Mesenchymal stem cell (in vitro differentiated cells and primary cell): ENCODE measurements at places on chromosomes 6 and 20.

GRCh38 chr20:43066125-43066524 lies 123.6 kb downstream of the PTPRT start:
- DNase-seq, result no peak

- peak; percentile 26 for DNase-seq
Observed at GRCh38 chr6:107110200-107110599, 5.1 kb downstream of the BEND3 start.

DNA sequence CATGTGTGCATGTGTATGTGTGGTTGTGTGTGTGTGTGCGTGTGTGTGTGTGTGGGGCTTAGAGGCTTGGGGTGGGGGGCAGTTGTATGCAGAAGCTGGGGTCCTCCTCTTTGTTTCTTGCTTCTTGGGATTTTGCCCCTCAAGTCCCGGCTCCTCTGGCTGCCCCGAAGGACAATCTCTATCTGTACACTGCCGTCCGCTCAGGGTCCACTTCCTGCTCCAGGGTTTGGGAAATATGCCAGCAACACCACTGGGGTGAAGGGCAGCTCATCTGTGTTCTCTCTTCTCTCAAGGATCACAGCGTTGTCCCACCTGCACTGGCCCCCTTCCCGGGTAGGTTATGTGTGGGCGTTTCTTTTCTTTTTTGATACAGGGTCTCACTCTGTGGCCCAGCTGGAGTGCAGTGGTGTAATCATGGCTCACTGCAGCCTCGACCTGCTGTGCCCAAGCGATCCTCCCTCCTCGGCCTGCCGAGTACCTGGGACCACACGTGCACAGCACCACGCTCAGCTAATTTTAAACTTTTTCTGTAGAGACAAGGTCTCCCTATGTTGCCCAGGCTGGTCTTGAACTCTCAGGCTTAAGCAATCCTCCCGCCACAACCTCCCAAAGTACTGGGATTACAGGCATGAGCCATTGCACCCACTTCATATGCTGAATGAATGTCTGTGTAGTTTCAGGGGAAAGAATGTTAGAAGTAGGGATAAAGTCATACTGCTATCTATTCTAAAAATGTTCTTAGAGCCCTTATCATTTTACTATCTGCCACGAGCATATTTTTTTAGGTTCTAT lies 25.7 kb downstream of the SLC2A4RG start:
- no peak for DNase-seq

GRCh38 chr6:168261234-168261633 lies 58.3 kb downstream of the DACT2 start:
- no peak for DNase-seq

DNA sequence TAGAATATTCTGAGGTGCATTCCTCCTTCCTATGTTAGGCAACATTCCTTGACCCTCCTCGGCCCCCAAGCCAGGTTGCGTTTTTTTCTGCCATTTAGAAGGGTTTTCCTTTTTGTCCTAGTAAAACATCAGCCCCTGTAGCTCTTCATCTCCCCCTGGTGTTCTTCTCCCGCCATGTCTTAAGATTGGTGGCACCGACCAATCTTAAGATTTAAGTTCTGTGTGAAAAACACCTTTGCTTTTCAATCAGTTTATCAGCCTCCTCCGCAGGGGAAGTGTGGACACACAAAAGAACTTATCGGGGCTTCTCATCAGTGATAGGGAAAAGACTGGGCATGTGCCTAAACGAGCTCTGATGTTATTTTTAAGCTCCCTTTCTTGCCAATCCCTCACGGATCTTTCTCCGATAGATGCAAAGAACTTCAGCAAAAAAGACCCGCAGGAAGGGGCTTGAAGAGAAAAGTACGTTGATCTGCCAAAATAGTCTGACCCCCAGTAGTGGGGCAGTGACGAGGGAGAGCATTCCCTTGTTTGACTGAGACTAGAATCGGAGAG lies 719 bp upstream of the EDN1 start:
- peak; percentile 75 for DNase-seq

DNA sequence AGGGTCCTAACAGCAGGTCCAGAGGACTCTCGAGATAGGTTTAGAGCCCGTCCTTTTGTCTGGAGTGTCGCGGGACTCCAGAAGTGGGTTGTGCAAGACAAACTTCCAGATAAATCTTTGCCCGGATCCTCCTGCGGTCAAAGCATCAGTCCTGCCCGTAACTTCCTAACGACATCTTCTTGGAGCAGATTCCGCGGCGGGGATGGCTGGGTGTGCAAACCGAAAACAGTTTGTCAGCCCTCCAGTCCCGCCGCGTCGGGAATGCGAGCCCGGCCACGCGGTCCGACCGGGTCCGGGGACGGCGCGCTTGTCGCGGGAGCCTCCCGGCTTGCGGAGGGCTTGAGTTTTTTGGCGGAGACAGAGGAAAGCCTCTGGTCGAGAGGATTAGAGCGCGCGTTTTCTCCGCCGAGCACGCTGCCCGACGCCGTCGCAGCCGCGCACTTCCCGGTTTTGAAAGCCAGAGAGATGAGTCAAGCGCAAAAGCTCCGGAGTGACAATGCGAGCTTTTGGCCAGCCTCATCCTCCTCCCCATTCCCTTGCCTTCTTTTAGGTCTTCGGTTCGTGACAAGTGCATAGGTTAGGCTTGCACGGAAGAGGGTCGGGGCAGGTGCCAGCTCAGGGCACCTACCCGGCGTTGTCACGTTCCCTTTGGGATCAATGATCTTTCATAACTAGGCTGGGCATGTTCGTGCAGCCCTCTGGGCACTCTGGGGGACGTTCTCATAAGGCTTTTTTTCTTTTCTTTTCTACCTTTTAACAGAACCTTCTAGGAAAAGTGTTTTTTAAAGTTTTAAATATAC lies 91.3 kb upstream of the PRDM1 start:
- peak; percentile 90 for DNase-seq

GRCh38 chr20:24981790-24982189 lies 10.8 kb downstream of the APMAP start:
- DNase-seq, result no peak

DNA sequence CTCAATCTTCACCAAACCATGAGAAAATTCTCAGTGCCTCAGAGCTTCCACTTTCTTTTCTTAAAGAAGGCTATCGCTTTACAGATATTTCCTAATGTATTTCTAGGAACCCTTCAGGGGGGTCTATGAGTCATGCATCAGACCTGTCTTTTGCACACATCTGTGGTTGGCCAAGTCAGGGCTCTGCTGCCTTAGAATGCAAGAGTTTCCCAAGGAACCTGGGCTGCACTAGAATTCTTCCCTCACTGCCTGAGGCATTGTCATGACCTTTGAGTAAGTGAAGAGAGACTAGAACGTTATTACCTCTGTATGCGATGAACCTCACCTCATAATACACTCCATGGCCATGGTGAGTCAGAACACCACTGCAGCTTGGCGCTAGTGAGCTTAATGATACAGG lies 365.0 kb upstream of the ID4 start:
- peak; percentile 73 for DNase-seq

- no peak for DNase-seq
Observed at GRCh38 chr20:36773107-36773596, 411 bp downstream of the DSN1 start.

GRCh38 chr6:98942263-98942803 lies 5.4 kb downstream of the FBXL4 start:
- DNase-seq, result no peak

DNA sequence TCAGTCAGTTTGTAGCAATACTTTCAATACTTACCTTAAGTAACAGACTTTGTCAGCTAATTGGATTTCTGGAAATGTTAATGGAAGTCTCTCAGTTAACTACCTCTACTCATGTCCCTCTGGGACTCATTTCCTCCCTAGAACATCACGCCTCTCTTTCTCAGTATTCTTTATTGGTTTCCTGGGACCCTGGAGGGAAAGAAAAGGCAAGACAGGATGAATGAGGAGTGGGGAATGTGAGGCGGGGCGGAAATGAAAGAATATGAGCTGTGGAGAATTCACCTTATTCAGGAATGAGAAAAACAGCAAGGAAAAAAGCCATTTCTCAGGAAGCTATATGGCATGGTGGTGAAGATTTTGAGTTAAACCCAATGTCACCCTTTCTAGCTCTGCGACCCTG lies 62.7 kb downstream of the ANKS1A start:
- no peak for DNase-seq

DNA sequence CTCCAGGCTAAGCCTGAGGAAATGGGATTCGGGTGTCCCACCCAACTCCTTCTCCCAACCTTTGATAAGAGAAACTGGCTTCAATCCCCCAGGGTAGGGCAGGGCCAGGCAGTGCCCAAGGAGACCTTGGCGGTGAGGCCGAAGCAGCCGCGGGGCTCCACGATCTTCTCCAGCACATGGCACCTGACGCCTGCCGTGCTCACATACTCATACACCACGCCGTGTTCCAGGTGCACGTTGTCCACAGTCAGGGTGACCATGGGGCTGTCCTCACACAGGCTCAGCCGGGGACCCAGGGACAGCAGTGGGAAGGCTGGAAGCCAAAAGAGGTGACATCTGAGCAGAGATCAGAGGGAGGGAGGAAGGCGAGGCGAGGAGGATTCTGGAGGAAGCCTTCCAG lies 176.5 kb downstream of the PREX1 start:
- no peak for DNase-seq

DNA sequence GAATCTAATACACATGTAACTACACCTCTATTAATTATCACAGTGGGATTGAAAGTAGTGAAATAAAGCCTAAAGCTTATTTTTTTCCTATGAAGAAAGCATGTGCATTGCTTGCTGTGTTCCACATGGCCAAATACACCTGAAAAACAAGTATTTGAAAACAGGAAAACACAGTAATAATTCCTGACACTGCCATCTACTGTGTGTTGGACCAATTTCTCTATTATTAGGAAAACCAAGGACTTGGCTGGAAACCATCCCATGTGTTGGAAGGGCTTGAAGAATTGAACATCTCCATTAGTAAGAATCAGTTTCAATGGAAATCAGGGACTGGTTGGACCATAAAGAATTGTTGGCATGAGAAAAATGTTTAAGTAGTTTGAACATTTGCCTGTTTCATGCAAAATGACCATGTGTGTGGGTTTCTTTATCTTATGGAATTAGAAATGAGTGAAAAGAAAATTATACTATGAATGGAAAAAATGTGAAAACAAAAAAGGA lies 124.1 kb downstream of the PHF3 start:
- DNase-seq, result no peak
